Activated effector memory CD4-positive, alpha-beta T cell treated with Interleukin-2 at 50 U/mL for 16 hours (primary cell): ENCODE measurements at places on chromosomes 5 and 9.
A peak's percentile ranks its signal among the peaks of the same experiment; 100 is the strongest.

GRCh38 chr9:87638292-87638691 is 87.6 kb upstream of the CTSL start:
- no peak for DNase-seq

DNA sequence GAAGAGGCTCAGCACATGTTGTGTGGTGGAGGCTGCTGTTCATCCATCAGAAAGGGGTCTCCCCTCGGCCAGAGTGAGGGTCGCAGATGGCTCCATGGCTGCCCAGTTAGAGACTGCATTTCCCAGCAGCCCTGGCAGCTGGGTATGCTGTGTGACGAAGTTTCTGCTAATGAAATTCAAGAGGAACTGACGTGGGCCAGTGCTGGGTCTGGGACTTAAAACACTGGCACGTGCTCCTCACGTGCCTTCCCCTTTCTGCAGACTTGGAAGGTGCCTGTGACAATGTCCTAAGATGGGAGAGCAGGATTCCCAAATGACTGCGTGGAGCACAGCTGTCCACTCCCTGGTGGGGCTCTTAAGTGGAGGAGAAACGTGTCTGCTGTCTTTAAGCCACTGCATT is 114.5 kb upstream of the RAPGEF1 start:
- DNase-seq = no peak

GRCh38 chr9:90926936-90927335 is 125.3 kb downstream of the SYK start:
- DNase-seq = no peak

DNA sequence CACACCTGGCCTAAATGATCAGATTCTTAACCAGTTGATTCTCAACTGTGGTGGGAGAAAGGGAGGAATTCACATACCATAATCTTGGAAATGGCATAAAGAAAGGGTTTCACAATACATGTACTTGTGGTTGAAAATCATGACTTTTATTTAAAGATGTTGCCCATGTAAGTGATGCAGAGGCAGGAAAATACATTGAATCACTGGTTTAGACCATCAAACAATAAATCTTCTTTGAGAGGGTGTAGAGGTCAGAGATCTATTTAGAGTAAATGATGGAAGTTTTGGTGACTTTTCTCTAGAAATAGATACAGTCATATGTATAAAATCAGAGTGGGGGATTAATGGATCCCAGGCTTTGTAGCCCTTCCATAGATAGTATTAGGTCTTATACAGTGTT is 15.4 kb downstream of the NDUFS4 start:
- no peak for DNase-seq

DNA sequence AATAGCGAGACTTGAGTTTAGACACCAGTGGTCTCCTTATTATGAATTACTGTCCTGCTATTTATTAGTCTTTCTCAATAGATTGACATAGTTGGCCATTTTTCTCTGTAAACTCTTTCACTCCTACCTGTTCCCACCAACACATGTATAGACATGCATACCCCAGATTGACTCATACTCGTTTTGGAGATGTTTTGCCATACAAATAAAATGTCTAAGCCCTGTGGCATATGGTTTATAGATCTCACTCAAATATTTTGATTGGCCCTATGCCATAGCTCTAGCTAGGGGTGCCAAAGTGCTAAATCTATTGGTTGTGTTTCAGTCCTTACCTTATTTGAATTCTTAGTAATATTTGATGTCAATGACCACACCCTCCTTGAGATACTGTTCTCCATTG is 42.3 kb downstream of the CAMK4 start:
- DNase-seq = no peak

- no peak for DNase-seq
Measured at GRCh38 chr5:177176175-177176711, 42.7 kb downstream of the NSD1 start.

GRCh38 chr9:15942831-15943424 is 390.1 kb downstream of the CCDC171 start:
- DNase-seq = no peak

- no peak for DNase-seq
Measured at GRCh38 chr5:164115420-164115819, 610.0 kb downstream of the MAT2B start.

DNA sequence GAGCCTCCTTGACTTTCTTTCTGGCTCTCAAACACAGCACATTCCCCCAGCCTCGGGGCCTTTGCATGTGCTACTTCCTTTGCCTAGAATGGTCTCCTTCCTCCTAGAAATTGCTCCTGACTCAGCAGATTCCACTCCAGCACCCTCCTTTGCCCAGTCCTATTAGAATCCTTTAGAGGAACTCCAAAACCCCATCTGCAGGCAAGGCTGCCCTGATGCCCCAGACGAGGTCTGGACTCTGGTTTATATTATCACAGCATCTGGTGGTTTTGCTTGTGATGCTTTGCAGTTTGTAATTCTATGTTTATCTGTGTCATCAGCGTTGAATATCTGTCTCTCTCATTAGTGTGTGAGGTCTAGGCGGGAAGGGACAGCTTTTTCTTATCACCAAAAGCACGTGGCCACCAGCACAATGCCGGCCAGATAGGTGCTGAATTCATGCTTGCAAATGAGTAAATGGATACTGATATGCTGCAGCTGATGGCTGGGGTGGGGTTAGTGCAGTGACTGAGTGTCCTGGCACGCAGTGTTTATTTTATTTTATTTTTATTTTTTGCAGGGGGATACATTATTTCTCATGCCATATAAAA is 30.0 kb upstream of the ANKH start:
- DNase-seq = no peak

- DNase-seq = no peak
Measured at GRCh38 chr5:144467792-144468191, 297.1 kb downstream of the KCTD16 start.

DNA sequence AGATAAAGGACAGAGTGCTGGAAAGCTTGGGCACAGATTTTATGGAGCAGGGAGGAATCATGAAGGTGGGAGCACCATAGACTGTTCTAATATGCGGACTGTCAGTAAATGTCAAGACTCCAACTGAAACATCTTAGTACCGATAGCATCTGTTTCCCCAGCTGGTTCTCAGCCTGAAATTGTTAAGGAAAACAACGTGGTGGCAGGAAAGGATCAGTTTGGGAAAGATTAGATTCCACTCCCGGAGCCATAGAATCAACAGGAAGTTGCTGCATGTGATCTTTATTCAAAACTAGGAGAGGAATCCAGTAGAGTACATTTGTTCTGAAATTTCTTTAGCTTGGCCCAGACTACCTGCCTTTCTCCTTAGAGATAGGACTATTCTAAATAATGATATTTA is 559.1 kb downstream of the CSNK1G3 start:
- DNase-seq = no peak

GRCh38 chr9:37324261-37324683 is 98.2 kb upstream of the GRHPR start:
- DNase-seq = no peak

DNA sequence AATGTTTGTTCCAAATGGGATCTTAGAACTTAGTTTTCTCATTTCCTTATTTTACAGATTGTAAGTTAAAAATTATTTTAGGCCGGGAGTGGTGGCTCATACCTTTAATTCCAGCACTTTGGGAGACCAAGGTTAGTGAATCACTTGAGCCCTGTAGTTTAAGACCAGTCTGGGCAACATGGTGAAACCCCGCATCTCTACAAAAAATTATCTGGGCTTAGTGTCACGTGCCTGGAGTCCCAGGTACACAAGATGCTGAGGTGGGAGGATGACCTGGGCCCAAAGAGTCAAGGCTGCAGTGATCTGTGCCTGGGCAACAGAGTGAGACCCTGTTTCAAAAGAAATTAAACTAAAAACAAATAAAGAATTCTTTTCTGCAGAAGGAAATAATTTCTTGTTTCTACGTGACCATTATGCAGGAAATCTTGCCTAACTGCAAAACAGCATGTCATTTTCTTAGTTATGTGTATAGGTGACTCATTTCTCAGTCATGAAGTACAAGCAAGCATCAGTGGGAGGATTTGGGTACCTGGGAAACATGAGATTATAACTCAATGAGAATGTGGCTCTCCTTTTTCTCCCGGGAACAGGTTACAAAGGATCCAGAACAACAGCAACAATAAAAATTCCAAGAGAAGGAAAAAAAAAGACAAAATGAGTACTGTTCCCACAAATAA is 375.1 kb upstream of the ST8SIA4 start:
- DNase-seq = no peak

DNA sequence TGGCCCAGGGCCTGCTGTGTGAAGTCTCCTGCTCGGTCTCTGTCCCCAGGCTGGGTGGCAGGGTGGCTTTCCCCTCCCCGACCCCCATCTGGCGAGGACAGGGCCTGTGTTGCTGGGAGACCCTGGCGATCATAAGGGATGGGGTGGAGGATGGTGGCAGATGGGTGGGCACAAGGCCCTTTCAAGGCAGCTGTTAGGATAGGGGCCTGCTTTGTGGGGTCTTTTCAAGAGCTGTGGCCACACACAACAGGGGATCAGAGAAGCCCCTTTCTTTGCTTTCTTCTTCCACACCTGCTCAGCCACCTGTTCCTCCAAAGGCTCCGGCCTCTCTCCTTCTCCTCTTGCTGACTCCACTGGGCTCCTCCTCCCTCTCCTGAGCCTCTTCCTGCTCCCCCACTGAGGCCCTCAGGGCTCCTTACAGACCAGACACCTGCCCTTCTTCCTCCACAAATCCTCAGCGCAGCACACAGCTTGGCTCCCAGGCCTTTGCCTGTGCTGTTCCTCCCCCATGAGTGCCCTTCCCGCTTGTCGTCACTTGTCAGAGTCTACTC is 15.0 kb upstream of the NEURL1B start:
- no peak for DNase-seq

DNA sequence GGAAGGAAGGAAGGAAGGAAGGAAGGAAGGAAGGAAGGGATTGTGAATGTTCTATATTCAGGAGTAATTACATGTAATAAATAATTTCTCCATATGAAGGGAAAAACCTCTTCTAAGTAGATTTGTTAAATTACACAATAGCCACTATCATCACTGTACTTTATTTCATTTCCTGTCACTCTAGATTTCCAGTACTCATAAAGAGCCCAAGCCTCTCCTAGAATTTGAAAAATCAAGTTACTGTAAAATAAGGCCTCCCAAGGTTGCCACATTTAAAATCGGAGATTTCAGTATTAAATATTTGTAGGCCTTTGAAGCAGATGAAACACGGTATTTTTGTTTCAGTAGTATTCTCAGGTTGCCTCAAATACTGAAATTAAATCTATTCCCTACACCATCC is 499.0 kb downstream of the CDH10 start:
- DNase-seq = no peak

- DNase-seq = no peak
Measured at GRCh38 chr9:87973730-87974292, 522 bp downstream of the CDK20 start.

- DNase-seq = no peak
Measured at GRCh38 chr5:44318883-44319282, 70.3 kb downstream of the FGF10 start.

DNA sequence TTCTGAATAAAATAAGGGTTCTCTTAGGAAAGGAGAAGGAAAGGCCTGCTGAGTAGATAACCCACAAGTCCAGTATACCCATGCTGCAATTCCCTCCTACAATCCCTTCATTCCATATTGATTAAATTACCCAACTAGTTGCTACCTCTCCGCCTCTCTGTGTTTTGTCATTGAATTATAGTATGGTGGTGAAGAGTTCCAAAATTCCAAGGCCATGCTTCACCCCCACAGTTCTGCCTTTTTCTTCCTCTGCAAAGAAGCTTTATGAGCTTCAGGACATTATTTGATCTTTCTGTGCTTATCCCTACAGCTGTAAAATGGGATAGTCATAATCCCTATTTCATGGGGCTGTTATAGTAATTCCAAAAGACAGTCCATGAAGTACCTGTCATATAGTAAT is 215.6 kb downstream of the ACTL7B start:
- no peak for DNase-seq

DNA sequence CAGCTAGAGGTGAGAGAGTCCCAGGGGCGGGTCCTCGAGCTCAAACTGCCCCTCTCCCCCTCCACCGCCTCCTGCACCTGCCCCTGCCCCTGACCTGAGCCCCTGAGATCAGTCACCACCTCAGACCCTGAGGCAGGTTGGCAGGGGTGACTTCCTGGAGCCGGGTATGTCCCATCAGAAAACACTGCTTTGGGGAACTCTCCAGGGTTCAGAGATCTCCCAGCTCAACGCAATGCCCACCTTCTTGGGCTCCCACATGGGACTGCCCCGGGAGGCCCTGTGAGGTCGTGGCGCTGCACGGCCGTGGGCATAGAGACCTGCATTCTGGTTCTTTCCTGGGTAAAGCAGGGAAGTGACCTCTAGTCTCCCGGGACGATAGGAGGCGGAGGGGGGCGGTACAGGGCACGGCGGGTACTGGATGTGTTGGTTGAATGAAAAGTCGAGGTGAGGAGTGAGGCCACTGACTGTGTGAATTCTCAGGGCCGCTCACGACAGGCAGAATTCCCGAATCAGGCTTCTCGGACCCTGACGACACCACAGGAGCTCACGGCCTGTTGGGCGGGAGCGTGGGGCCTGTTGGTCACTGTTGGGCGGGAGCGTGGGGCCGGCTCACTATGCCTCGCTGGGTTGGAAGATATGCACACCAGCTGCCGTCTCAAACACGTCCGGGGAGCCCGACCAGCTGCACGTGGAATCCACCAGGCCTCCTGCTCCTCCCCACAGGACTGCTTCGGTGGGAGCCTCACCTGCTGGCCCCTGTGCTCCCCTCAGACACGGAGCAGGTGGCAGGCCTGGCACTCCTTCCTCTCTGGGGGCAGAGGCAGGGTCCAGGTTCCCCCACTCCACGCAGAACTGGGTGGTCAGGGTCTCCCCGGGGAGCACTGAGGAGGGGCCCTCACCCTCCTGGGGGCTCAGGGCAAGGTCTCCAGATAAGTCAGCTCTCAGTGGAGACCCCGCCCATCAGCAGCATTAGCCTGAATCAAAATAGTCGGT is 178.0 kb upstream of the PPP1R26 start:
- DNase-seq = no peak

- DNase-seq = peak; percentile 49
Measured at GRCh38 chr9:136787690-136788400, 3.3 kb upstream of the TMEM141 start.

DNA sequence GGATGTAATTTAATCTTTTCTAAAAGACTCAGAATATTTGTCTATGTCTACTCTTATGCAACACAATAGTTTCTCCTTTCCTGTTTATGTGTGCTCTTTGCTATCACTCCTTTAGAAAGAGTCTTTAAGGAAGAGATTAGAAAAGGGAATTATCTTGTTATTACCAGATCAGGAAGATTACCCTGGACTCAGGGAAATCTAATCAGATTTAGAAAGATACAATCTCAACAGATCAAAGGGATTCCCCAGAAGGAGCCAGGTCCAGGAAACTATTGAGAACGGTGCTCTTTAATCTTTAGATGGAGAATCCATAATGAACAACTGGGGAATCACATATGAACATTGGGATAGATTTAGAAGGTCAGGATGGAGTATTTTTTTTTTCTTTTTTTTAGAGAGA is 32.4 kb upstream of the ZFR start:
- no peak for DNase-seq

DNA sequence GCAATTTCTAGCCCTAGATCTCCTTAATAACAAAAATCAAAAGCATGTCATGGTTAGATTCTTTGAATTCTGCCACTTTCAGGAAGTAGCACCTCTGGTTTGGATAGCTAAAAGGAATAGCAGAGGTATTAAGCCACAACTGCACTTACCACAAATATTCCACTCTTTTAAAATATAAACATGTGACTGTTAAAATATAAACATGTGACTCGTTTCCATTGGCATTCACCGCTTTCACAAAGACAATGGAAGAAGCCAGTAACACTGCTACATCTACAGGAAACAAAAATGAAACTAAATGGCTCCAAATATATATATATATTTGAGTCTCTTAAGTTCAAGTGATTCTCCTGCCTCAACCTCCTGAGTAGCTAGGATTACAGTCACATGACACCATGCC is 222.9 kb downstream of the ARL15 start:
- no peak for DNase-seq

- no peak for DNase-seq
Measured at GRCh38 chr5:76134646-76135045, 51.5 kb downstream of the SV2C start.
